ENCODE measurements at places on chromosomes 3 and 15. TPM values are rescaled to one million over a fixed set of nuclear protein-coding genes. Genes with fewer than 3 reads are reported as not detected.

DNA sequence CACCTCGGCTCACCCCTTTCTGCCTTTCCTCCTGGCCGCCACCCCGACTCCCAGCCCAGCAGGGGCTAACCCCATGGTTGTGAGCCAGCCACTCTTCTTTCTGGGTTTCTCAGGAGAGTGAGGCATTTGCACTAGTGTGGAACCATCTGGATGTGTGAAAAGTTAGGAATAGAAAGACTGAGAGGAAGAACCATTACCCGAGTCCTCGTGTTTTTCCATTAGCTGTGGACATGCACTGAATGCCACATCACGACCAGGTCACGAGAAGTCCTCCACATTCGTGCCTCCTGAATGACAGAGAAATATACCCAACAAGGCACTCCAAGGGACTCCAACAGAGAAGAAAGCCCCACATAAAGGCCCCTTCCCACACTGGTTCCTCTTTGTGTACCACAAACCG is 18.0 kb upstream of the RAD18 start:
- no peaks in the 10 kb centered on the region for H3K36me3 ChIP-seq
- H3K27me3 ChIP-seq = no peaks in the 10 kb centered on the region
- no peak overlapping the region for H3K27ac ChIP-seq
- DNase-seq = no peak
- no peaks in the 10 kb centered on the region for H3K4me1 ChIP-seq

DNA sequence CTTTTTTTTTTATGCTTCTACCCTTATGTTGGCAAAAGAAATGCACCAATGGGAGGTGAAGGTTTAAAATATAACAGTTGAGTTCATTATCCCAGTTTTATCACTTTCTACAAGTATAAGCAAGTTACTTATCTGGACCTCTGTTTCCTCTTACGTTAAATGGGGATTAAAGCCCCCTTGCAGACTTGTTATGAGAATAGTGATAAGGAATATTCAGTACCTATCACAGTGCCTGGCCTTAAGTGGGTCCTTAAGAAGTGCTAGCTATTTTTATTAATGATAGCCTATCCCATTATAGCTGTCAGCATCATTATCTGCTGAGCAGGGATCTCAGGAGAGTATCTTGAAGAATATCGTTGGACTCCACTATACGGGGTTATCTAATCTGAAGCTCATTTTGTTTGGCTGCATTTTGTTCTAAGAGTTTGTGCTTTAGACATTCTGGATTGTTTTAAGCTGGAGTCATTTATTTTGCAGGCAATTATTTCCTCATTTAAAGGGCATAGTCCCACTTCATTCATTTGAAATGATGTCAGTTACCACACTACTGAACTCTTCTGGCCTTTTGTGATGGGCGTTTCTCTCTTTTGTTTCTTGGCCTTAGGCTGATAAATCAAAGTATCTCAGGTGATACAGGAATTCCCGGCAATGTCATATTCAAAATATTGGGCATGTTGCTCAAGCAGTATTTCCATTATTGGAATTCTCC is 28.8 kb downstream of the RAB8B start:
- no peak overlapping the region for H3K27ac ChIP-seq
- H3K4me1 ChIP-seq = peaks cover 5% of the 10 kb centered on the region
- DNase-seq = no peak
- no peaks in the 10 kb centered on the region for H3K27me3 ChIP-seq
- no peak overlapping the region for H3K4me3 ChIP-seq

DNA sequence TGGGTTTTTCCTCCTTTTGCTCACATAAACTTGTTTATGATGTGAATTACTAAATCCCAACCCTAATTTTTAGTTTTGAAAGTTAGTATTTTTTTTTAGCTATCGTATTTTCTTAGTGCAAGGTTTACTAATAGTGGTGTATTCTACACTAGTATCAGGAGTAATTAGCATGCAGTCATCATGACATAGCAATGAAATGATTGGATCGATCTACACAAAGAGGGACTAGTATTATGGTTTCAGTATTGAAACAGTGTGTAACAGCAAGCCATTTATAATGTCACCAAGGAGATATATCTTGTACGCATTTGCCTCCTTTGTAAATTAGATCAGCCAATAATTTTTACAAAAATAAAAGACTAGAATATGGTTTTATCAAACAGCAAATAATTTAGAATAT is 38.7 kb downstream of the RNF111 start:
- no peak for DNase-seq
- no peaks in the 10 kb centered on the region for H3K36me3 ChIP-seq
- H3K27me3 ChIP-seq = no peaks in the 10 kb centered on the region
- H3K4me1 ChIP-seq = no peaks in the 10 kb centered on the region
- no peak overlapping the region for H3K4me3 ChIP-seq

DNA sequence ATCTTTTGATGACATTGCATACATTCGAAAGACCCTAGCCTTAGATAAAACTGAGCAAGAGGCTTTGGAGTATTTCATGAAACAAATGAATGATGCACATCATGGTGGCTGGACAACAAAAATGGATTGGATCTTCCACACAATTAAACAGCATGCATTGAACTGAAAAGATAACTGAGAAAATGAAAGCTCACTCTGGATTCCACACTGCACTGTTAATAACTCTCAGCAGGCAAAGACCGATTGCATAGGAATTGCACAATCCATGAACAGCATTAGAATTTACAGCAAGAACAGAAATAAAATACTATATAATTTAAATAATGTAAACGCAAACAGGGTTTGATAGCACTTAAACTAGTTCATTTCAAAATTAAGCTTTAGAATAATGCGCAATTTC is 16.7 kb downstream of the KCNMB3 start:
- no peaks in the 10 kb centered on the region for H3K4me1 ChIP-seq
- H3K4me3 ChIP-seq = no peak overlapping the region
- no peak for DNase-seq

GRCh38 chr3:127448161-127448561 is 142.4 kb downstream of the TPRA1 start:
- no peak overlapping the region for H3K27ac ChIP-seq
- no peaks in the 10 kb centered on the region for H3K4me1 ChIP-seq
- no peaks in the 10 kb centered on the region for H3K36me3 ChIP-seq
- DNase-seq = no peak

GRCh38 chr15:101358895-101359294 is 63.8 kb upstream of the SNRPA1 start:
- no peaks in the 10 kb centered on the region for H3K36me3 ChIP-seq
- H3K4me1 ChIP-seq = no peaks in the 10 kb centered on the region
- no peaks in the 10 kb centered on the region for H3K27me3 ChIP-seq
- no peak overlapping the region for H3K27ac ChIP-seq
- DNase-seq = no peak
- H3K4me3 ChIP-seq = no peak overlapping the region

GRCh38 chr15:47461652-47462141 is 255.6 kb upstream of the SEMA6D start:
- H3K27me3 ChIP-seq = no peaks in the 10 kb centered on the region
- no peaks in the 10 kb centered on the region for H3K4me1 ChIP-seq
- no peak for DNase-seq
- no peaks in the 10 kb centered on the region for H3K36me3 ChIP-seq
- H3K4me3 ChIP-seq = no peak overlapping the region

GRCh38 chr15:69656271-69657030 is 203.8 kb downstream of the RPLP1 start:
- no peaks in the 10 kb centered on the region for H3K36me3 ChIP-seq
- H3K4me3 ChIP-seq = no peak overlapping the region
- no peaks in the 10 kb centered on the region for H3K27me3 ChIP-seq
- peak; percentile 2 for DNase-seq

DNA sequence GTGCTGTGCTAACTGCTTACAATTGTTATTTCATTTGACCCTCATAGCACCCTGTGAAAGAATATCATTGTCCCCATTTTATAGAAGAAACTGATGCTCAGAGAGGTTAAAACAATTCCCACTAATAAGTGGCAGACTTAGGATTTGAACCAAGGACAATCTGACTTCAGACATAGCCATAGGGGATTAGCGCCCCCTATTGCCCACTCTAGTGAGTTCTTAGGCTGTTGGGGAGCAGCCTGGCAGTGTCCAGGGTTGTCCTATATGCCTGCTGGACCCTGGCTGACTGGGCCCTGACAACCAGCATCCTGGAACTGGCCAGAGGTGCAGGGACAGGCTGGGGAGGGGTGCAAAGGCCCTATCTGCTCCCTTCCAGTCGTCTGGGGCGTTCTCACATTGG is 15.4 kb downstream of the DPH3 start:
- no peak overlapping the region for H3K4me3 ChIP-seq
- no peaks in the 10 kb centered on the region for H3K4me1 ChIP-seq
- no peak for DNase-seq
- H3K36me3 ChIP-seq = no peaks in the 10 kb centered on the region
- H3K27ac ChIP-seq = no peak overlapping the region

DNA sequence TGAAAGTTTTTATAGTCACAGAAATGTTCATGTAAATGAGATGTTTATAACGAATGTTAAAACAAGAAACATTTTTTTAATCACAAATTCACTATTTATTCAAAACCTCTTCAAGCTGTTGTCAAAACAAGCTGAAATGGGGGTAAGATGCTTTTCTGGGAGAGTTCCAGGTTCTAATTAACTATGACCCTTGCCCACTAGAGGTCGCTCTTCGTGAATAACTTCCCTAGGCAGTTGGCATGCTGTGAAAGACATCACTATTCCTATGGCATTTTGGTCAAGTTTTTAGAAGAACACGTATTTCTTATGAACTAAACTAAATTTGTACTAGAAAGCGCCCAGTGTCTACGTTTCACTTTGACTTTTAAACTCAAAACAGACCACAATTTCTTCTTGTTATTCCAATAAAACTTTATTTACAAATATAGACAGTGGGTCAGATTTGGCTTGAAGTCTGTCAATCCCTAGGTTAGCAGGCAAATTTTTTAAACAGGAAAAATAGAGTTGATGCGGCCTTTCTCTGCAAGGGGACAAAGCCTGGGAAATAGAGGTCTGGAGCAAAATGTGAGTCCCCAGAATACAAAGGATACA is 62.8 kb upstream of the CMTM8 start:
- H3K4me1 ChIP-seq = no peaks in the 10 kb centered on the region
- peak; percentile 58 for DNase-seq
- H3K4me3 ChIP-seq = no peak overlapping the region
- no peaks in the 10 kb centered on the region for H3K36me3 ChIP-seq
- no peak overlapping the region for H3K27ac ChIP-seq

DNA sequence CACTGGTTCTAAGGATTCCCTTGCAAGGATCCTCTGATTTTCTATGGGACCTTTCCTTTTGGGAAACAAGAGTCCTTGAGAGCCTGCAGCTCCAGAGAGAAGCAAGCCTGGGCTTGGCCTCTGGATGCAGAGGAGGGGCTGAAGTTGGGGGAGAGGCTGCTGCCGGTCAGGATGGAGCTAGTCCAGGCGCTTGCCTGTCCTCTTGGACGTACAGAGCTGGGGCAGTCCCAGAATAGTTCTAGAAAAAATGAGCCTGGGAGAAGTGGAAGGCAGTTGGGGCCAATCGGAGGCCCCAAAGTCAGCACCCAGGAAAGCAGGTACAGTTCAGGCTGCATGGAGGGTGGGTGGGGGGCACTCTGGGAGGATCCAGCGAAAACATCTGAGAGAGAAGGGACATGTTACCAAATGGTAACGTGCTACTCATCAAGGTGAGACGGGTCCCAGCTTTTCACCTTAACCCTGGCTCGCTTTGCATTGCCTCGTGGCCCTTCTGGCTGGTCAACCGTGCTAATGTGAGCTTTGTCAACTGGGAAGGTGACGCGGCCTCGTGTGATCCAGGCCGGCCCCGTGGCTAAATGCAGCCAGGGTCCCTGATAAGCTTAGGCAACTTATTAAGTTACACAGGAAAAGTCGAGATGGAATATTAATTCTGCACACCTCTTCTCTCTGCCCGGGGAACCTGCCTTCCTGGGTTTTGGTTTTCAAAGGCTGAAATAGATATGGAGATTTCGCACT is 38.7 kb upstream of the MAGEF1 start:
- H3K4me1 ChIP-seq = no peaks in the 10 kb centered on the region
- H3K27me3 ChIP-seq = no peaks in the 10 kb centered on the region
- DNase-seq = no peak
- no peaks in the 10 kb centered on the region for H3K36me3 ChIP-seq

DNA sequence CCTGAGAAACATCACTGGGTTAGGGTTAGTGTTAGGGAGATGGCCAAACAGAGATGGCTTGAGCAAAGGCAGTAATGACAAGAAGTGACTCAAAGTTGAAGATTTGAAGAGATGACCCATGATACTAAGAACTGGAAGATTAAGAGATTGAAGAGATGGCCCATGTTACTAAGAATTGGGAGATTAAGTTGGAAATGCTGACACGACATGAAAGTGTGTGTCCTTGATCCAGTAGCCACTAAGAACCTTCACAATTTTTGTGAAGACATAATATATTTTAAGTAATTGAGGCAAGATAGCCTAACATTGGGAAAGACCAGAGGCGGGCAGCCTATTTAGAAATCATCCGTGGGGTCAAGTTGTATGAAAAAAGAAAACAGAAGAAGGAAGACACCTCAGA is 239.4 kb downstream of the ADAMTSL3 start:
- H3K4me3 ChIP-seq = no peak overlapping the region
- H3K4me1 ChIP-seq = no peaks in the 10 kb centered on the region
- no peak overlapping the region for H3K27ac ChIP-seq
- no peak for DNase-seq

- no peaks in the 10 kb centered on the region for H3K36me3 ChIP-seq
- H3K27me3 ChIP-seq = no peaks in the 10 kb centered on the region
- no peak overlapping the region for H3K27ac ChIP-seq
- H3K4me1 ChIP-seq = no peaks in the 10 kb centered on the region
- no peak for DNase-seq
These were observed 81.2 kb upstream of the ZBTB20 start for GRCh38 chr3:115228266-115228665.

DNA sequence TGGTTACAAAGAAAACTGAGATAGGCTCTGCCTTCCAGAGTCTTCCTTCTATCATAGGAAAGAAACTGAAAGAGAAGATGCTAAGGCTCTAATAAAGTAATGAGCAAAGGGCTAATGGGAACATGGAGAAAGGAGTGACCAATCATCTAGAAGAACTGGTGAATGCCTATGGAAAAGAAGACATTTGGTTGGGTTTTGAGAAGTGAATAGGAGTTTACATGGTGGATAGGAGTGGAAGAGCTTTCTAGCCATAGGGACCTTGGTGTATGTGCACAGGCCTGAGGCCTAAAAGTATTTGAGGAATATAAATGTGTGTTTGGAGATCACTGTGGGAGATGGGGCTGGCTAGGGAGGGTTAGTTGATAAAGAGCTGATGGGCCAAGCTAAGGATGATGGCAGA is 6.8 kb downstream of the LPP start:
- no peaks in the 10 kb centered on the region for H3K27me3 ChIP-seq
- H3K4me3 ChIP-seq = no peak overlapping the region
- H3K4me1 ChIP-seq = peaks cover 23% of the 10 kb centered on the region

DNA sequence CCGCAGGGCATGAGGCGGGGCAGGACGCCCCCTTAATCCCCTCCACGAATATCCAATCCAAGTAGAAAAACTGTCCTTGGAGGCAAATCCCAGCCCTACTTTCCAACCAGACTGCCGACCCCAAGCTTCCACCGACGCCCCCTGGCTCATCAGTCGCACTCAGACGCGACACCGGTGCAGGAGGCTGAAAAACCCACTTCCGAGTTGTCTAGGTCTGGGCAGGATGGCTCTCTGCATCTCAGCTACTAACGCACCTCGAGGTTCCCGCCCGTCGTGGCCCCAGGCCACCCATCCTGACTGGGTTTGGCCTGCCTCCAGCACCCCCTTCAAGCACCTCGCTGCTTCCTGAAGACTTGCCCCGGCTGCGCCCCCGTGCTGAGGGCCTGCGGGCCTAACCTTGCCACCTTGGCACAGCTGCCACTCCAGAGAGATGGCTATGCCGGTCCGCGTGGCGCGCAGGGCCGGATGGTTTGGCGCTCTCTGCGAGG is 15.5 kb downstream of the RGMA start:
- H3K4me1 ChIP-seq = no peaks in the 10 kb centered on the region
- no peaks in the 10 kb centered on the region for H3K36me3 ChIP-seq
- H3K27me3 ChIP-seq = peaks cover 30% of the 10 kb centered on the region
- DNase-seq = no peak

Gene ACOX2
- 14.6 TPM for total RNA-seq

Gene SMCO1
- total RNA-seq = not detected

Gene CHRM5
- total RNA-seq = not detected

Gene ADCY5
- total RNA-seq = 7.8 TPM

Gene GCSAM
- 0.17 TPM for total RNA-seq

Data from colonic mucosa (tissue), 4 donors.